CD4-positive, alpha-beta T cell treated with Interleukin-17A for 1 hour (primary cell): ENCODE measurements at places on chromosomes 4 and X.

DNA sequence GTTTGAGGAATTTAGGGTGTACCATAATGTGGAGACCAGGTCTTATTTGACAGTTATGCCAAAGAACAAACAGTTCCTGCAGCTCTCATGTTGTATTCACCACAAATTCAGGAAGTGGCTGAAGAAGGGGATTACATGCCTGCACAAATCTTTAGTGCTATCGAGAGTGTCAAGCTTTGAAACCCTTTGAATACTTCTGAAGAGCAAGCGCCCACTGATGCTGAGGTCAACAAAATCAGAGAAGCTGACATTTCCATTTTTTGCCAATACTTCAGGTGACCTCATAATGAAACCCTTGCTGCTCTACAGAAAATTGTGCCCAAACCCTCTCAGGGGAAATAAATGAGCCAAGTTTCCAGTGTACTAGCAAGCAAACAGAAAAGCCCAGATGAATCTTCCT, 28.4 kb downstream of the PAK3 start:
- no peak for DNase-seq

DNA sequence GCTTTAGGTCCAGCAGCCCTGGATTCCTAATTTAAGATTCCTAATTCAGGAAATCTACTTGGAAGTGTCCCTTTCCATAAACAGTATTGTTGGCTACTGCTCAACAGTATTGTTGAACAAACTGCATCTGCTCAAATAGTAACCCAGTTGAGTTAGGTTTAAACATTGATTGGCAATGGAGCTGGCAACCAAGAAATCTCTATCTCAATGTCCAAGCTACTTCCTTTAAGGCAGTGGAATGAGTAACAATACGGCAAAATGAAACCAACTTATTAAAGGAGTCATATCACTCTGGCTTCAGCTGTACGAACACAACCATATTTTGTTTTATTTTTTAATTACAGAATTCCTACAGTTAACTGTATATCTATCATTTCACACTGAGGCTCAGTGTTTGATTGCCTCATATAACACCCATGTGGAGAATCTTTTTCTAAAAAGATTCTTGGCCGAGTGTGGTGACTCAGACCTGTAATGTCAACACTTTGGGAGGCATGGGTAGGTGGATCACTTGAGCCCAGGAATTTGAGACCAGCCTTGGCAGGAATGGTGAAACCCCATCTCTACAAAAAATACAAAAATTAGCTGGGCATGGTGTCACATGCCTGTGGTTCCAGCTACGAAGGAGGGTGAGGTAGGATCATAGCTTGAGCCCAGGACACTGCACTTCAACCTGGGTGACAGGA, 71.7 kb upstream of the IL13RA1 start:
- no peak for DNase-seq

GRCh38 chr4:26685250-26685649, 101.4 kb downstream of the TBC1D19 start:
- DNase-seq, result no peak

DNA sequence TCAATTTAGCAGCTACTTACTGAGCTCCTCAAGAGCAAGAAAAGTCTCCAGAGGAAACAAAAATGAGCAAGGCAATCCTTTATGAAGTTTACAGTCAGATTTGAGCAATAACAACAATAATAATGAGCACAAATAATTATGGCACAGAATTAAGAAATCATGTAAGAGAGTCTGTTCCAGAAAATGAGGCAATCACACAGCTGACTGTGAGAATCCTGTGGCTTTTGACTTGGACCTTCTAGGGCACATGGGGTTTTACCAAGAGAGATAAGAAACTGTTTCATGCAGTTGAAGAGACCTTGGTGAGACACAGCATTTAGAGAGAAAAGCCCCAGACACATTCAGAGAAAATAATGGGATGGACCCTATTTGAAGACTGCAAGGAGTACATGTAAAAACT, 362.6 kb upstream of the MAGEB2 start:
- no peak for DNase-seq

DNA sequence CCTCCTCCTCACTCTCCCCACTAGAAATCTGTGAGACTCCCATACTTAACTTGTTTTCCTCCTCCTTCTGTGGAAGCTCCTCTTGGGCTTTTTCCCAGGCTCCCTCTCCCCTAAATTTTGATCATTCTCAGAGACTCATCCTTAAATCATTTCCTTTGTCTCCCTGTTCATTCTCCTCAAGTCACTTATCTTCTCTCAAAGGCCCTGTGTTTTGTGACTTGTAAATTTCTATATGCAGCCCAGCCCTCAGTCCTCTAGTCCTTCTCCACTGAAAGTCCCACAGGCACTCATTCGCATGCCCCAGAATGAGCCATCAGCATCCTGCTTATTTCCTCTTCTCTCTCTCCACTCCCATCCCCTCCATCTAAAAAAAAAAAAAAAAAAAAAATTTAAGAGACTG, 171.8 kb downstream of the SOWAHB start:
- DNase-seq, result no peak

- DNase-seq, result no peak
Observed at GRCh38 chrX:142251680-142252079, 46.6 kb upstream of the MAGEC2 start.

DNA sequence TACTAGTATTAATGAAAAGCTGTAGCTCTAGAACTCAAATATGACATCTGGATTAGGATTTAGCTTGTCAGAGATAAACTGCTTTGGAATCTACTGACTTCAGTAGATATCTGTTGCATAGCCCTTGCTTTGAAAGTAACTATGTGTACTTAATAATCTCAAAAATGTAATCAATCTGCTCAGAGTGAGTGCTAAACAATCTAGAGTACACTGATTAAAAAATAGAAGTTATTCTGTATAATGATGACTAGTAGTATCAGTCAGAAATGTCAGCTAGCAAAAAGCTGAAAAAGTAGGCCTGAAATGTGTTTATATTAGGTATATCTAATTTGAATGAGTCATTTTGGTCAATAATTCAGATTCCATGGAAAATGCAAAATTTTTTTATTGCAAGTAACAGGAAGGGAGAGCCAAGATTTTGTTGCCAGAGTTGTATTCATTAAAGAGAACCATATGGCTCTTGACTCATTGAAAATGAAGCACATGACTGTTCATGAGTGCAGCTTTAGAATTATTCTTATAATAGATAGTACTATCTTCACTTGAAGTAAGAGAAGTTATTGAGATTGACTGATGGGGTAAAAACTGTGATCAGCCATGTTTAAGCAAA, 20.0 kb downstream of the CLCN3 start:
- DNase-seq, result no peak

DNA sequence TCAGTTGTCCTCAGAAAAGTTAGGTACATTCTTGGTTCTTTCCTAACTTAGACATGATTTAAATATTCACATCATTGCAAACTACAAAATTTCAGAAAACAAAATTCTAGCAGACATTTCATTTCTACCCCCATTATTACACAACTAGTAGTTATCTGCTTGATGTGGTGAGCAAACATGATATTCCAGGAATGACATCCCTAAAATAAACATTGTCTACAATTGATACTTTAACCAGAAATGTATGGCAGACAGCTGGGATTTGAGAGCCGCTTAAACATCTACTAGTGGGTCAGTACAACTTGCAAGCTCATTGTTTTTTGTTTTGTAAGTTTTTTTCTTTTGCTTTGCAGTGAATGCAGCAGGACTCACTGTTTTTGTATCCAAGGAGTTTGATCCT, 32.1 kb upstream of the AMBN start:
- no peak for DNase-seq

DNA sequence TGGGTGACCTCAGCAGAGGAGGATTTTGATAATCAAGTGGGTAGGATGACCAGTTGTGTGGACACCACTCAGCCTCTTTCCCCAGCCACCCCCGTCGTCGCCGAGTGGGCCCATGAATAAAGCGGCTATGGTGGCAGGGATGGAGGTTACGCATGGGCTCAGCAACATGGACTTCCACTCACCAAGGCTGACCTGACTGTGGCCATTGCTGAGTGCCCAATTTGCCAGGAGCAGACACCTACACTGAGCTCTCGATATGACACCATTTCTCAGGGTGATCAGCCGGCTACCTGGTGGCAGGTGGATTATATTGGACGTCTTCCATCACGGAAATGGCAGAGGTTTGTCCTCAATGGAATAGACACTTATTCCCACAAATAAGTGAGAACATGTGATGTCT, 361.3 kb downstream of the KLHL4 start:
- DNase-seq, result no peak
